ENCODE measurements at places on chromosomes 3 and 15.
A peak's percentile ranks its signal among the peaks of the same experiment; 100 is the strongest.

GRCh38 chr15:46576646-46577395 lies 942.0 kb downstream of the SQOR start:
- no peak for DNase-seq

DNA sequence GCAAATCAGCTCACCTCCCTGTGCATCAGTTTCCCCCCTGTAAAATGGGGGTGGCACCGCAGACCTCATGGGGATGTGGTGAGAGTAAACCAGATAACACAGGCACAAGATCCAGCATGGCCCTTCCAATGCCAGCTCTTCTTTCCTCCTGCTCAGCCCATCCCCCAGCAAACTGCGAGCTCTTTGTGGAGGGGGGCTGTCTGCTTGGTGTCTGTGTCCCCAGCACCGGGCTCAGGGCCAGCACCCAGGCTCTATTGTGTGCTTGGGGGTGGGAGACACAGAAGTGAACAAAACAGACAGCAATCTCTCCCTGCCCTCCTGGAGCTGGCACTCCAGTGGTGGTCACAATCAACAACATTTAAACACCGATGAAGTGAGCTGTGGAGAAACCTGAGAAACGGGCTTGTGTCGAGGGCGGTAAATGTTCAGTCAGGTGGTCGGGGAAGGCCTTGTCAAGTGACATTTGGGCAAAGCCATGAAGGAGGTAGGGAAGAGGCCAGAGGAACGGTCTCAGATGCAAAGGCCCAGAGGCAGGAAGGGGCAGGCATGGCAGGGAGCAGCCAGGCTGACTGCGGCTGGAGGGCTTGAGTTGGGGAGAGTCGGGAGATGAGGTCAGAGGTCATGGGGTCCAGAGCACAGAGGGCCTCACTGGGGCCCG lies 28.4 kb downstream of the GRIP2 start:
- DNase-seq: no peak

GRCh38 chr3:52313774-52314188 lies 2.3 kb upstream of the DNAH1 start:
- DNase-seq: peak; percentile 11

- no peak for DNase-seq
These were observed 93.9 kb downstream of the ECT2 start for GRCh38 chr3:172844428-172844827.

DNA sequence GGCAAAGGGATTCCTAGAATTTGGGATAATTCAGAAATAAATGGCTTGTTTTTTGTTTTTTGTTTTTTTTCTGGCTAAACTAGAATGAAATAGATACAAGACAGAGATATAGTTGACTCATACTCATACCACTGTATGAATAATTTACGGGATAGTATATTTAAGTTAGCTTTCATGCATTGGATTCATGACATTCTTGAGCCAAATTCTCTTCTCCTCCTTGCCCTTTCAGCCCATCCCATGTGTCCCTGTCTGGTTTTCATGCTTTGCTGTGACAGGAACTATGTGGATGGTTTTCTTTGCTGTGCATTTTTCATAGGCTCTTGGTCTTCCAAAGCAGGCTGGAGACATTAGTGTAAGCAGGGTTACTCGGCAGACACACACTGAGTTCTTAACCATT lies 66.6 kb upstream of the UMPS start:
- no peak for DNase-seq

- no peak for DNase-seq
These were observed 158.4 kb downstream of the KLHL25 start for GRCh38 chr15:85636351-85636750.

- DNase-seq: no peak
These were observed 31.4 kb upstream of the CACNA2D2 start for GRCh38 chr3:50534681-50535330.

- DNase-seq: no peak
These were observed 8.5 kb upstream of the FGD5 start for GRCh38 chr3:14810070-14810791.
